ENCODE measurements at places on chromosomes 4 and X.

DNA sequence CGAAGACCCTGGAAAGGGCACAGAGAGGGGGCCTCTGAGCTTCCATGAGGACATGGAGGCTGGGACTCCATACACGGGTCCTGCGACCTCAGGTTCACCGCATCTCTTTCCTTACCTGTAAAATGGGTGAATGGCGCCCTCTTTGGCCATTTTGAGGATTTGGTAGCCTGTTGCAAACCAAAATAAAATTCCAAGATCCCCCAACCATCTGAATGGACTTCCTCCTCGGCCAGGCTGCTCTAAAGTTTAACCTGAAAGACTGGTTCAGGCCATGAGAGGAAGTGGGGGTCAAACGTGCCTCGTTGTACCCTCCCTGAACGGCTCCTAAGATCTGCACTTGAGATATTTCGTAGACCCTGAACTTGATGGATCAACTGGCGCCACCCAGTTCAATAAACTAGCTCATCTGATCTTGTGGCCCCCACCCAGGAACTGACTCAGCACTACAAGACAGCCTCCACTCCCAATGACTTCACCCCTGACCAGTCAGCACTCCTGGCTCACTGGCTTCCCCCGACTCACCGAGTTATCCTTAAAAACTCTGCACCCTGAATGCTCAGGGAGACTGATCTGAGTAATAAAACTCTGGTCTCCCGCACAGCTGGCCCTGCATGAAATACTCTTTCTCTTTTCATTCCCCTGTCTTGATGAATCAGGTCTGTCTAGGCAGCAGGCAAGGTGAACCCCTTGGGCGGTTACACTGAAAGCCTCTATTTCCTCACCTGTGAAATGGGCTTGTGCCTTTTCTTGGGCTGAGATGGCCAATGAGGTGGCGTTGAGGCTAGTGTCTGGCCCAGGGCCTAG lies 32.9 kb upstream of the GPR78 start:
- DNase-seq, result no peak

DNA sequence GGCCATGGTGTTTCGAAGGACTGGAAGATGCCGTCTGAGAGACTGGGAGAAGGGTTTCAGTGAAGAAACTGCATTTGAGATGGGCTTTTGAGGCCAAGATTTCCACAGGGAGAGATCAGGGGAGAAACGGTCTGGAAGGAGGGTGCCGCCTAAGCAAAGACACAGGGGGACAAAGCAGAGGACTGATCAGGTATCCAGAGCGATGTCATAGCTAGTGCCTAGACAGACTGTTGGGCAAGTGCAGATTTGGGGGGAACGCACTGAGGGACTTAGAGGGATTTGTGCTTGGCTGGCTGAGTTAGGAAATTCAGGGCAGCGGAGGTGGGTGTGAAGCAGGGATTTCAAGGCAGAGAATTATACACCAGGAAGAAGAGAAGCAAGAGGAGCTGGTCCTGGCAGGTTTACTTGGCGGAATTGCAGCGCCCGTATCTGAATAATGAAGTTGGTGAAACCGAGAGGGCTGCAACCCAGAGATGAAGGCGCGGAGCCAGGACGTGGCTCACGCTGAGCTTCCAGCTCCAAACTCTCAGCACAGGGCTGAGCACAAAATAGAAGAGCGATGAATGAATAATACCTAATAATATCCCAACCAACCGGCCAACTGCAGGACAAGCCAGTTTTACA lies 106.9 kb downstream of the MAML3 start:
- no peak for DNase-seq

GRCh38 chrX:129581904-129582303 lies 41.8 kb downstream of the OCRL start:
- no peak for DNase-seq

DNA sequence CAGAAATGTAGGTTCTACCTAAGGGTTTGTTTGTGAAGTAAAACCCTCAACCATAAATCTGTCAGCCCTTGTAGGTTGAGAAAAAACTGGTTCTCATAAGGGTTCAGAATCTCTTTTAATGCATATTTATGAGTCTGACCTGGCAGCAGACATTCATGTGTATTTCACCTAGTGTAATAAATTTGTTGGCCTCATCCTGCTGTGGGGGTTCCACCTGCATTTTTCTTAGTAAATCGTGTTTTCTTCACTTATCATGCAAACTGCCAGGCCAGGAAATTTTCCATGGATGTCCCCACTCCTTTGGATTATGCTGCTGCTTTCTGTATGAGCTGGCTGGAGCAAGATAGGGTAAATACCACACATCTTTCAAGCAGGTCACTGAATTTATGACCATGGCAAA lies 42.4 kb downstream of the KLHL13 start:
- no peak for DNase-seq

DNA sequence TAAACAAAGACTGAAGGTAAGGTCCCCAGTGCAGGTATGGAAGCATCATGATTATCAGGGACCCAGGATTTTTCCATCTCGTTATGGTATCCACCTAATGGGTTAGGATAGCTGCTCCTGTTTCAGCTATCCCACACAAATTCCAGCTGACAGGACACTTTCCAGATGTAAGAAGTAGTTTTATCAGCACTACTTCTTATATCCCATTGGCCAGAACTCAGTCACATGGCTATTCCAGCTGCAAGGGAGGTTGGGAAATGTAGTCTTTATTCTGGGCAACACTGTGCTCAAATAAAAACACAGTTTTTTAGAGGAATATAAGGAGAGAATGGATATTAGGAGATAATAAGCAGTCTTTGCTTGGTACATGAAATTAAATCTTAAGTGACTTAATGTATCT lies 96.7 kb downstream of the SRPX start:
- DNase-seq, result no peak

GRCh38 chr4:22240814-22241213 lies 275.1 kb downstream of the ADGRA3 start:
- DNase-seq, result no peak

DNA sequence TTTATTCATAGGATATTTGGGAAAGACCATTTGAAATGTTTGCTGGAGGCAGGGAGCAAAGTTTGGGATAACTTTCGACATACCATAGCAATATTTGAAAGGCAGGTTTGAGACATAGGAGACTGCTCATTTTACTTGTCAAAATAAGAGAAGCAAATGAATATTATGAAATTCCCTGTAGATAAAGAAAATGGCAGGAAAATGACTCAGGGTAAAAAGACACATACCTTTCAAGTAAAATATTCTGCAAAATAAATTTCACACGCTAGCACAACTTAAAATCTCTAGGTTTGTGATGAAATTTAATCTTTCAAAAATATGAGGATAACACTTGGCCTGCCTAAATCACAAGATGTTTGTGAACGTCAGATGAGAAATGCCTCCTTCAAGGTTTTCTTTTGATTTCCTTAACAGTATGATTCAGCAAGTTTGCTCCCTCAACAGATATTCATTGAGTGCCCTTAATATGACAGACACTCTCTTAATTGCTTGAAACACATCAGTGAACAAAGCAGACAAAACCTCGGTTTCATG lies 6.6 kb downstream of the TMEM156 start:
- no peak for DNase-seq

DNA sequence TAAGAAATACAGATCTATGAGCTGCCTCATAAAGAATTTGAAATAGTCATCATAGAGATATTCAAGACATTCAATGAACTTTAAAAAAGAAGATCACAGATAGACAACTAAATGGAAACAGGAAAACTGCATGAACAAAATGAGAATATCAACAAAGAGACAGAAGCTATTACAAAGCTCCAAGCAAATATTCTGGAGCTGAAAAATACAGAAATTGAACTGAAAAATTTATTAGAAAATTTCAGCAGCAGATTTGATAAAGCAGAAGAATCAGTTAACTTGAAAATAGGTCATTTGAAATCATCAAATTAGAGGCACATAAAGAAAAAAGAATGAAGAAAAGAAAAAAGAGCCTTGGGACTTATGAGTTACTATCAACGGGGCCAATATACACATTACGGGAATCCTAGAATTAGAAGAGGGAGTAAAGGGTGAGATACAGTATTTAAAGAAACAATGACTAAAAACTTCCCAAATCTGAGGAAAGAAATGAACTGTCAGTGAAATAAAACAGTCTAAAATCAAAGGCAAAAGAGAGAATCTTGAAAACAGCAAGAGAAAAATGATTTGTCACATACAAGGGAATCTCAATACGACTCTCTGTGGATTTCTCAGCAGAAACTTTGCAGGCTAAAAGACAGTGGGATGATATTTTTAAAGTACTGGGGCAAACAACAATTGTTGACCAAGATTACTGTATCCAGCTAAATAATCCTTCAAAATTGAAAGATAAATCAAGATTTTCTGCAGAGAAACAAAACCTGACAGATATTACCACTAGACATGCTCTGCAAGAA lies 641.6 kb downstream of the ANKRD50 start:
- no peak for DNase-seq

GRCh38 chr4:127849505-127850234 lies 31.0 kb upstream of the PLK4 start:
- no peak for DNase-seq

GRCh38 chr4:187903700-187904099 lies 91.9 kb upstream of the ZFP42 start:
- no peak for DNase-seq

- no peak for DNase-seq
Observed at GRCh38 chrX:153340111-153340510, 6.2 kb downstream of the ZNF275 start.

DNA sequence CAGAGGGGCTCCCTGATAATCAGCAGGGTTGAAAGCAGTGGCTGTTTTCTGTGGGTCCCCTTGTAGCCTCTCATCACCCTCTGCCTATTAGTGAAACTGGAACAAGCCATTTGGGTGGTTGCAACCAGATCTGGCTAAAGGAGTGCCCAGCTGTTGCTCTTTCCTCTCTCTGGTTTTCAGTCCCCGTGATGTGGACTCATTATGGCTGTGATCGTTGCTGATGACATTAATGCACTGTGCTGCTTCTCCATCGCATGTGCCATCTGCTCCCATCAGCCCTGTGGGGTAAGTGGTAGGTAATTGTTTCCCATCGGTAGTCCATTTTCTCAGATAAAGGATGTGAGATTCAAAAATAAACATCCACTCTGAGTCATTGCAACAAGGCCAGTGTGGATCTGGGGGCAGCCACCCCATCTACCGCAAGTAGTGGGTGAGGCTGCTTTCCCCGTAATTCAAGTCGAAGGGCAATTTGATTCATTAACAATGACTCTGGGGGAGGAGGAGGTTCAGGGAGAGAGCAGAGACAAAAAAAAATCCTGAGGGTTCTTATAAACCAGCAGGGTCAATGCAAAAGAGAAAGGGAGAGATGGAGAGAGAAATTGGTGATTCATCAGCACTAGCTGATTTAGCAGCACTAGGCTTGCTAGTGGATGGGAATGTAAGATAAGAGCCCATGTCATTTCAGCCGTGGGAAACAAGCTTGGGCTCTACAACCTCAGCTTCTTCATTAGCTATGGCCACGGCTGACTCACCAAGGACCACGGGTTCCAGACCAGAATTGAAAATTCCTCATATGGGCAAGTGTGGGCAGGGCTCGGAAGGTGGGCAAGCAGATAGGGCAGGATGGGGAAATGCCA lies 357.8 kb downstream of the MID1IP1 start:
- DNase-seq, result no peak

DNA sequence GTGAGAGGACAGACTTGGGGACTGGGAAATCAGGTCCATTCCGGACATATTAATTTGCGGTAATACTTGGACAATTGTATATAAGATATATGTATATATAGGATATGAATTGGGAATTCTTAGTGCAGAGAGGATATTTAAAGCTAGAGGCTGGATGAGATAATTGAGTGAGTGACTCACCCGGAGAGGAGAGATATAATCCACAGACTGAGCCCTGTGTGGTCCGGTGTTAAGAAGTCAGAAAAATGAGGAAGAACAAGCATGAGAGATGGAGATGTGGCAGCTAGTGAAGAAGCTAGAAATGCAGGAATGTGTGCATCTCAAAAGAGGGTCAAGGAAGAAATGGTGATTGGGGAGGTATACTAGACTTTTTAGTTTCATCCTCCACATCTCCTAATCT lies 336.2 kb downstream of the SLC7A11 start:
- DNase-seq, result no peak

DNA sequence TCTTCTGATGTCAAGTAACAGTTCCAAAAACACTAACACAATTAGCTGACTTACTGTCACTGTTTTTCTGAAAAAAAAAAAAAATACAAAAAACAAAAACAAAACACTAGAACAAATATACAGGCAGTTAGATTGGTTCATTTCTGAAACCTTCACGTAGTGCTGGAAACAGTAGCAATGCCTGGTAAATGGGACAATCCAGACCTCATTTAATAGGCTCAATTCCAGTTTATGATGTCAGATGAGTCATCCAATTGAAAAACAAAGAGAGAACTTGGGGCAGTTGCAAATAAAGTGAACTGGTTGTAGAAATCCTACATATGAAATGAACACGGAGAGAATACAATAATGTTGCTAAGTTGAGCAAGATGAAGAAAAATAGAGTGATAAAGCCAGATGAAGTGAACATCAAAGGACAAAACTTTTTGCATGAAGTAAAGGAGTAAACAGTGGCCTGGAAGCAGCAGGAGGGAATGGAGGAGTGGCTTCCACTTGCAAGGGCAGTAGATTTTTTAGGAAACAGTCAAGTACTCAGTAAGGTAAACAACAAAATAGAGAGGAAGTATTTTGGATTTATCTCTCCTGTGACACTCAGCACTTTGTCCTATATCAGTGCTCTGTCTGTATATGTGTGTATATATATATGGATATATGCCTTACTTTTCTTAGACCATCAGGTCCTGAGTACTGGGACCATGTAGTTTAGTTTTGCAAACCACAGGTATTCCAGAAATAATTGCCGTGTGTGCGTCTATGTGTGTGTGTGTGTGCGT lies 39.3 kb upstream of the MAGEA10 start:
- DNase-seq, result no peak

- no peak for DNase-seq
Observed at GRCh38 chrX:118272242-118272641, 73.7 kb upstream of the WDR44 start.

- DNase-seq, result no peak
Observed at GRCh38 chr4:84878546-84878945, 87.9 kb downstream of the WDFY3 start.

GRCh38 chr4:126592088-126592487 lies 1040.7 kb upstream of the INTU start:
- DNase-seq, result no peak

DNA sequence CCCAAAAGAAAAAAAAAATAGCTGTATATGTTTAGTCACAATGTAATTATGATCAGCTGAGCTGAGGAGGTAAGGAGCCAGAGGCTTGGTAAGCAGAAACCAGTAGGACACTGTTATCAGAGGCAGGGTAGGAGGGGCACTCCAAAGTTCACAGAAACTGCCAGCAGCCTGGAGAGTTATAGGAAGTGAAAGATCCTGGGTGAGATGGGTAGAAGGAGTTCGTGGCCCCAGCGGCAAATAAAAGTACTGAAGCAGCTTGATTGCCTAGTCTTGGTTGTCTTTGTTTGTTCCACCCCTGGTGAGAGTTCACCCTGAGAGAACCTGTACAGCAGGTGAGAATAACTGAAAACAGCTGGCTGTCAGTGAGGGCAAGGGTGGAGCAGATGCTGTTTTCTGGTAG lies 340.8 kb downstream of the ADGRL3 start:
- no peak for DNase-seq

GRCh38 chr4:132770776-132771175 lies 378.3 kb upstream of the PCDH10 start:
- no peak for DNase-seq

- DNase-seq, result no peak
Observed at GRCh38 chr4:96833831-96834230, 993.9 kb downstream of the PDHA2 start.

Measured in activated naive CD4-positive, alpha-beta T cell treated with anti-CD3 and anti-CD28 coated beads for 36 hours (primary cell).